Stimulated activated CD8-positive, alpha-beta memory T cell treated with anti-CD3 and anti-CD28 coated beads, Interleukin-7, amount 100 ng/mL, for 4 hours (primary cell): ENCODE measurements at places on chromosomes 6 and 20.

- DNase-seq = no peak
These were observed 53.0 kb upstream of the FUCA2 start for GRCh38 chr6:143564484-143565017.

DNA sequence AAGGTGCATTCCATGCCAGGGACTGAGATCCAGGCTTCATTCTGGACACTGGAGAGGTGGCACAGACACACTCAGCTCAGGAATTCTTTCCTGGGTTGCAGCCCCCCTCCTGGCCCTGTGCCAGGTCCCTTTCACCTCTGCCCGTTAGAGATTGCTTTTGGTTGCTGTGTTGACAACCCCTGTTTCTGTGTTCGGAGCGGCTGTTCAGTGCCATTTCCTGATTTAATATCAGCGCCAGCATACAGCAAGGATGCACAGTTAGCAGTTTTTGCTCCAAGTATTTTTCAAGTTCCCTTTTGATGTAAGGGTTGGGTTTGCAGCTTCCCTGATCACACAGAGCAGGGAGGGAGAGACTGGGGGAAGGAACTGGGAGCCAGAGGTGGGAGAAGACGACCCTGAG lies 8.5 kb upstream of the MAFB start:
- no peak for DNase-seq

- DNase-seq = no peak
These were observed 576.4 kb downstream of the HDGFL1 start for GRCh38 chr6:23145781-23146180.

GRCh38 chr6:148831531-148831930 lies 84.7 kb downstream of the UST start:
- DNase-seq = no peak

- no peak for DNase-seq
These were observed 1.3 kb upstream of the NDUFAF4 start for GRCh38 chr6:96899019-96899418.
